ENCODE measurements at places on chromosomes 12 and 14.

DNA sequence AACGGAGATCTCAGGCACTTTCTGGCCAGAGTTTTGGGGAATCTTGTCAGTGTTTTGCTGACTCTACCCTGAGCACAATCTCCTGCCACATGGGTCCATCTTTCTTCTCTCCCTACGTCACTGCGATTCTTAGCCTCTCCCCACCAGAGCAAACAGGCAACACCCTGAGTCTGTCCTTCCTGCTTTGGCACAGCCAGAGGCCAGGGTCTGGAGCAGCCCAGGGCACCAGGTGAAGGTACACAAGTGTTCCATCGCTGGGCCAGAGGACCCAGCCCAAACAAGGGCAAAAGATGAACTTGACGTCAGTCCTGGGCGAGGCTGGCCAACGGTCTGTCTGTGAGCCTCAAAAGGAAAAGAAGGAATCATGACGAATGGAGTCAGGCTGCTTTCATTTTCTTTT lies 12.7 kb upstream of the CCDC177 start:
- DNase-seq: no peak

GRCh38 chr12:109594556-109595317 lies 21.1 kb downstream of the MVK start:
- peak; percentile 5 for DNase-seq

GRCh38 chr14:30115756-30116155 lies 188.1 kb upstream of the PRKD1 start:
- no peak for DNase-seq

- peak; percentile 65 for DNase-seq
Observed at GRCh38 chr14:74962493-74962892, 7.1 kb upstream of the PGF start.

DNA sequence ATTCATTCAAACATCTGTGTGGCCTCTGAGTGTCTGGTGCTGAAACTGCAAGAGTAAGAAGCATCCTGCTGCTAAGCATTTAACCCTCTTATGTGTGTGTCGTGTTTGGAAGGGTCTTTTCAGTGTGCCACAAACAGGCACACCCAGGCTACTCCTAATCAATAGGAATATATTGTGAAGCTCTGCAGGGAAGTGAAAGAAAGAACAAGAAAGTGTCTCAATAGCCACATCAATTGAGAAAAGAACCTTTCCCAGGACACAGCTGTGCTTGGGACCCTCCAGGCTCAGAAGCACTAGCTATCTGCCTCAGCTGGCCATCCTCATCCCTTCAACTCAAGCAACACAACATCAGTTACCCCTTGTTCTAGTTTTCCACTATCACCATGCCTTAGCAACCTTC lies 13.4 kb upstream of the KRAS start:
- no peak for DNase-seq

DNA sequence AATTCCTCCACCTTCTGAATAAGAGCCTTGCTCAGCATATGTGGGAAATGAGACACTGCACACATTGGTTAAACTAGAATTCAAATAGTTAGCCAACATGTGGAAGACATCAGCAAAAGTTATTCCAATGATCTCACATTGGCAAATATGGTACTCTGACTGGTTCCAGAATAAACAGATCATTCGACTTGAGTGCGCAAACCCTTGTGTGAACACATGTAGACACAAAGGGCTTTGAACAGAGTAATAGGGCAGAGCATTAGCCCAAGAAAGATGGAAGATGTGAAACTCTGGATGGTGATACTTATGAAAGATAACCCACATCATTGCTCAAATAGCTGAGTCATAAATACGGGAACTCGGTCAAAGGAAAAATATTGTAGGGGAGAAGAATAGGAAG lies 1133.4 kb upstream of the SEL1L start:
- no peak for DNase-seq

- DNase-seq: peak; percentile 61
Observed at GRCh38 chr12:6703631-6704030, 3.0 kb upstream of the PIANP start.

DNA sequence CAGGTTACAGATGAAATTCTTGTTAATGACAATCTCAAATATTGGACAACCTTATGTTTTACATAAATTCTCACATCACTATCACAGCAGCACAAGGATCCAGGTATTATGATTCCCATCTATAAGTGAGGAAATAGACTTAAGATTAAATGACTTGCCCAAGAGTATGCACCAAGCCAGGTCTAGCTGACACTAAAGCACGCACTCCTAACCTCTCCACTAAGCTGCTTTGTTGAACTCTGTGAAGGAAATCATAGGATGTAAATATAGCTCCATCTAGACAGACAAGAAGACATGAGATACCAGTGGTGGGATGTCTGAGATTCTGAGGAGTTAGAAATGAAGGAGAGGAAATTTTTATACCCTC lies 87.9 kb downstream of the PHLDA1 start:
- no peak for DNase-seq

DNA sequence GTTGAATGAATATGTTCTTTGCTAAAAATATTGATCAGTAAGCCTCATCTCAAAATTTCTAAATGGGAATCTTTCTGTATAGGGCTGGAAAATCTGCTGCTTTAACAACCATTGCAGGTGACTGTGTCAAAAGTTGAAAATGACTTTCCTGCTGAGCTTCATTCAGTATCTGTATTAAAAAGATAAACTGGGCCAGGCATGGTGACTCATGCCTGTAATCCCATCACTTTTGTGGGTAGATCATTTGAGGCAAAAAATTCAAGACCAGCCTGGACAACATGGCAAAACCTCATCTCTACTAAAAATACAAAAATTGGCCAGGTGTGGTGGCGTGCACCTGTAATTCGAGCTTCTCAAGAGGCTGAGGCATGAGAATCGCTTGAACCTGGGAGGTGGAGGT lies 213.7 kb upstream of the SYT10 start:
- DNase-seq: no peak

- no peak for DNase-seq
Observed at GRCh38 chr14:92997343-92998061, 74.6 kb downstream of the CHGA start.

- DNase-seq: no peak
Observed at GRCh38 chr14:94775871-94776210, 5.9 kb upstream of the GSC start.
